Right kidney (tissue), 9 donors: ENCODE measurements at places on chromosomes 2 and 18.

DNA sequence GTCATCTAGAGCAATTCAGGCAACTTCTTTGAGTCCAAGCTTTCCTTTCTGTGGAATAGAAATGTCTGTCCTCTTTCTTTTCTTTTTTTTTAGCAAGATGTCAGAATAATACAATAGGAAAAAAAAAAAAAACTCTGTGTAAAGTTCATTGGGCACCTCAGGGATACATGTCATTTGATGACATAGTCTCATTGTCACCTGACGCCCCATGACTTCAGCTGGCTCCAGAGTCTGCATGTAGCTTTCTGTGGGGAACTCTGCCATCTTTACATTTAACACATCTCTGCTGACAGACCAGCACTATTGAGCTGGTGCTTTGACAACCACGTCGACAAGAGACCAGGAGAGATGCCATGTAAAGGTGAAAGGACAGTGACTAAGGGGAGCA lies 172.5 kb upstream of the KLF7 start:
- DNase-seq = no peak

DNA sequence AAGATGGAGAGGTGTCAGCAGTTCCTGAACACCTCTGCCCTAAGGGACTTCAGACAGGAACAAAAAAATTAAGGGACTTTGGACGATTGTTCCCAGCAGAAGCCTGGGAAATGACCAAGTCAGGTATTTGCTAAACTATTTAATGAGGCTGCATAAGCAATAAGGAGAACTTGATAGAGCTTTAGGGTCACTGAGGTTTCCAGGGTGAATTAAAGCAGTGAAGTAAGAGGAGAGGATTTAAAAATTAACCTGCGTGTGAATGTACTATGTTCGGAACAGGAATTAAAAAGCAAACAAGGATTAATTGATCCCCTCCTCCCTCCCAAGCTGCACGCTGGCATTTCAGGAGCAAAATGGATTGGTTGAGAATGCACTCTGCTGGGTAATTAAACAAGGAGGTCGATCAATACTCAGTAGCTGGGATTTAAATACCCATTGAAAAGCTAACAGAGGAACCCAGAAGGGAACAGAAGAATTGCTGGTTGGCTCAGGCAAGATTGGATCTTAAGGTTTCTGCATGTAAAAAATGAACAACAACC lies 157.2 kb downstream of the RNF152 start:
- peak; percentile 40 for DNase-seq

DNA sequence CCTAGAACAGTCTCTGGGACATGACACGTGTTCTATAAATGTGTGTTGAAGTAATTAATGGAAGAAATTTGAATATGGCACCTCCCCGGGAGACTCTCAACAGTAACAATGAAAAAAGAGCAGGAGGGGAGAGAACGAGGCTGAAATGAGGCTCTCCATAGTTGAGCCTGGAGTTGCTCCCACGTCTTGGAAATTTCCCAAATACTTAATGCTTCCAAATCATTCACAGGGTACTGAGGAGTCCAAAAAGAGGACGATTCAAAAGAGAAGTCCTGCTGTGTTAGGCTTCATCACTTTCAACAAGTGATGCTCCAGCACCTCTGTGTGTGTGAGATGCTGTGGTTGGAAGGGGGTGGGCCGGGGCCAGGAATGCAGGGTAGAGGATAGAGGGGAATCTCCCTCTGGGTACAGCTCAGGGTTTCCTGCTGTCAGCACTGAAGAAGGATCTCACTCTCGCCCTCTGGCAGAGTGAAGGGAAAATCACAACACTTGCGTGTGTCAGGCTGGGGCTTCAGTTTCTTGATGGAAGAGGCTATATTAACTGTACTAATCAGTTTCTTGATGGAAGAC lies 18.1 kb upstream of the ZNF407 start:
- no peak for DNase-seq

DNA sequence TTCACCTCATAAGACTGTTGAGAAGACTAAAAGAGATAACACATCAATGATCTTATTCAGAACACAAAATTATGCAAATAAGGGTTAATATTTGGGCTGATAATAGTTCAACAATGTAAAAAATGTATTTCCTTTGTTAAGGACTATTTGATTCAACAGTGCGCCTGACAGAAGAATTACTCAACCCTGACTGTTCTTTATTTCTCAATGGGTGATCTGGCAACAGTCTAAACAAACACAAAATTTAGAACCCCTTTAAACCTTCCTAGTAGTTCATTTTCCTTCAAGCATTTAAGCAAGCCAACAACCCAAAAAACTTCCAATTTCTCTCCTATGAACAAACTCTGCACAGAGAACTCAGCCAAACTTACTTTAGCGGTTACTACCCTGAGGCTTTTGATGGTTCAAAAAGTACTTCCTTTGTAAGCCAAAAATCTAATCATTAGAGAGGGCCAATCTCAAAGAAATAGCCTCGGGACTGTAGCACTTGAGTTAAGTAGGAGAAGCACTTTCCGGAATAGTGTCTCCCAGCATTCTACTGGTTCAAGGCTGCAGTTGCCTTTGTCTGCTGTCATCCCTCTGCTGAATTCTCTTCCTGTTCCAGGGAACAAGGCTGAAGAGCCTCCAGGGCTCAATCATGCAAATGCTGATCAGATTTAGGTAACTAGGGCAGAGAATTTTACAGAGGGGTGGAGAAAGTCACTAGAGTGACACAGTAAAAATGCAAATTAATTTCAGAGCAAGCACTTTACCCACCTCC lies 40.9 kb upstream of the MAPK4 start:
- no peak for DNase-seq

- no peak for DNase-seq
These were observed 131.1 kb upstream of the DNAJC10 start for GRCh38 chr2:182585001-182585400.

DNA sequence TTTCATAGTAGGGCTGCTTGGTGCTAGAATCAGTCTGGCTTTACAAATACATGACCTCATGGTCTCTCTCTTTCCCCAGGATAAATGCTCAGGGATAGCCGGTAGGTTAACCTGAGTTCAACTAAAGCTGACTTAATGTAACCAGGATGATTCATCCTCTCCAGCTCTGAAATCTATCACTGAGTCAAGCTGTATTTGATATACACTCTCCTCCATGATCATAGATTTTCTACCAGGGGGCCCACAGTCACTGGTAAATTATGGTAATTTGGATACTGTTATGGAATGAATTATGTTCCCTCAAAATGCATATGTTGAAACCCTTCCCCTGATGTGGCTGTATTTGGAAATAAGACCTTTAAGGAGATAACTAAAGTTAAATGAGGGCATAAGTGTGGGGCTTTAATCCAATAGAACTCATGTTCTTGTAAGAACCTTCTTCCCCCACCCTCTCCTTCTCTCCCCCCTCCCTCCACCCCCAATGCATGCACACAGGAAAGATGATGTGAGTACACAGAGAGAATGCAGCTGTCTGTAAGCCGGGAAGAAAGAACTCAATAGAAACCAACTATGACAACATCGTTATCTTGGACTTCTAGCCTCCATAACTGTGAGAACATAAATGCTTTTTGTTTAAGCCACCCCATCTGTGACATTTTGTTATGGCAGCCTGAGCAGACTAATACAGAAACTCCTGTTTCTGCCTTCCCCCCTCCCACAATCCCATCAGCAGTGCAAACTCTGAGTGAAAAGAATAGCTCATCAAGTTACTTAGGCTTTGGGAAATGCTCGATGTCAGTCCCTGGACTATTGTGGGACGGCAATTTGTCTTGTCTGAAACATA lies 134.9 kb upstream of the KYNU start:
- DNase-seq = no peak

GRCh38 chr2:133789743-133790142 lies 221.5 kb upstream of the NCKAP5 start:
- no peak for DNase-seq

DNA sequence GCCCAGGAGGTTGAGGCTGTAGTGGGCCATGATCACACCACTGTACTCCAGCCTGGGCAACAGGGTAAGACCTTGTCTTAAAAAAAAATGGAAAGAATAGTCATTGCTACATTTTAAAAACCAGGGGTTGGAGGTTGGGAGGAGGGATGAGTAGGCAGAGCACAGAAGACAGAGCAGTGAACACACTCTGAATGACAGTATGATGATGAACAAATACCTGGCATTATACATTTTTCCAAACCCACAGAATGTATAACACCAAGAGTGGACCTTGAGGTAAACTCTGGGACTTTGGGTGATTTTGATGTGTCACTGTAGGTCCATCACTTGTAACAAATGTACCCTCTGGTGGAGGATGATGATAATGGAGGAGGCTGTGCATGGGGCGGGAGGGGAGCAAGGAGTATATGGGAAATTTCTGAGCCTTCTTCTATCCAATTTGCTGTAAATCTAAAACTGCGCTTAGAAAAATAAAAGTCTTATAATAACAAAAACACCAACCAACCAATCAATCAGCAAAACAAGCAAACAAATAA lies 111.4 kb upstream of the PGAP1 start:
- no peak for DNase-seq

DNA sequence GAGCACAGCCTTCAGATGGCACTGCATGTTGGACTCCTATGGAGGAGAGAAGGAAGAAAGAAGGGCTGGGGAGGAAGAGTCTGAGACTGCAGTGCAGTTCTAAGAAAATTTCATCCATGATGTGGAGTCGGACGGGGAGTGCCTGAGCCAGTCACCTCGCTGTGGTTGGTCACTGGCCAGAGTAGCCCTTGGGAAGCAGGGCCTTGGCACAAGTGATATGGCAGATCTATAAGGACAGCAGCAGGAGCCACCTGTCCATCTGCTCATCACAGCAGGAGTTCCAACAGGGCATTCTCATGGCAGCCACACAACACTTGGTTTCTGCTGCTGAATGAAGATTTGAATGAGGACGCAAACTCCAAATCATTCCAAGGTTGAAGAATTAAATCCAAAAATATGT lies 314.8 kb downstream of the CYP26B1 start:
- no peak for DNase-seq
